ENCODE measurements at places on chromosomes 2 and 18.

- no peak for DNase-seq
Observed at GRCh38 chr2:107475859-107476258, 350.8 kb upstream of the RGPD4 start.

- no peak for DNase-seq
Observed at GRCh38 chr2:82752396-82752795, 1706.7 kb downstream of the SUCLG1 start.

GRCh38 chr2:169221745-169222369 is 140.5 kb downstream of the LRP2 start:
- DNase-seq = no peak

DNA sequence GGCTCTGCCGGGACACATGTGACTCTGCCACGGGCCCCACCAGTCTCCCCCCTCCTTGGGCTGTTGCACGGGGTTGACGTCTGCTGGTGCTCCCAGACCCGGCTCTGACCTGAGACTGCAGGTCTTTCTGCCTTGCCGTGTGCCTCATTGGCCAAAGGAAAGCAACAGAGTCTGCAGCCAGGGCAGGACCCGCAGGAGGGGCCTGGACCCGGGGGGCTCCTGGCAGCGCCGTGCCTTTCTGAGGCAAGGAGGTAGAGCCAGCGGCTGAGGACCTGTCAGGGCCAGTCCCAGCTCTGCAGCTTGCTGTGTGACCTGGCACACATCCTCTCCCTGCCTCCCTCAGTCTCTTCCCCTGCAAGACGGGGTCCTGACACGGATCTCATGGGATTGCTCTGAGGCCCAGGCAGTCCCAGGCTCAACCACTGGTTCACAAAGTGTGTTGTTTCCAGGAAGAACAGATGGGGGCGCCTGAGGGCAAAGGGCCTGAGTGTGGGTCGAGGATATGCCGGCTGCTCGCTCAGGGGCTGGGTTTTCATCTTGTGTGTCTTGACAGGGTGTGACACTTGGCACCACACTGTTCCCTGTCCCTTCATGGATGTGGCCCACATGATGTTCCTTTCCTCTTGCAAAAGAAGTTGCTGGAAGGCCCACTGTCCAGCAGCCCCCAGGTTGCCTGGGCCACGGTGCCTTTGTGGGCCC is 9.0 kb downstream of the CAPN10 start:
- DNase-seq = peak; percentile 19

DNA sequence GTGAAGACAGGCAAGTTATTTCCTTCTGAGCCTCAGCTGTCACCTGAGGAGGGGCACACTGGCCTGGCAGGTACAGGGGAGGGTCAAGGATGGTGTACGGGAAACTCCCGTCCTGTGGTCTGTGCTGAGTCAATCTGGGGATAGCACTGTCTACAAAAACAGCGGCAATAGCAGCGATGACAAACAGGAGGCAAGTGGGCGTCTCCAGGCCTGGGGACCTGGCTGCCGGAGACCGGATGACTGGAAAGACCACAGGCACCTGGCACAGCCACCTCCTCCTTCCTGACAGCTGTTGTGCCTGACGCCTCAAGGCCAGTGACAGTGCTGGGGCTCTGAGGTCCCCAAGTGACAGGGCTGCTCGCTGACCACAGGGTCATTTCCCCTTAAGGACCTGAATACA is 202.1 kb upstream of the HS6ST1 start:
- no peak for DNase-seq

DNA sequence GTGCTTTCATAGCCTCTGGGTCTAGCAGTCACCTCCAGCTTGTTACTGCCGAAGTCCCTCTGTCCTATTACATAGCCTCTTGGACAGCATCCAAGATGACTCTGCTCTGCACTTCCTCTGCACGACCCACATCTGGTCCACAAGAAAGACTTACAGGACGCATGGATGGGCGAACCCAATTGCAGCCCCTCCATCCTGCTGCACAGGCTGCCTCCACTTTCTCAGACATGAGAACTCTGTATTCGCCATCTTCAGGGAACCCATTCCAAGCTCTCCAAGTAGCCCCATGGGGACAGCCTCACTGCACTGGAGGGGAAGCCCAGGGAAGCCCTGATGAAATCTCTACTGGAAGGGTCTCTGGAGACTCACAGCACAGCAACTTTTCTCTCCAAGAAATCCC is 172.1 kb downstream of the GFPT1 start:
- DNase-seq = peak; percentile 37

- peak; percentile 65 for DNase-seq
Observed at GRCh38 chr2:119233326-119234020, 9.8 kb downstream of the STEAP3 start.

DNA sequence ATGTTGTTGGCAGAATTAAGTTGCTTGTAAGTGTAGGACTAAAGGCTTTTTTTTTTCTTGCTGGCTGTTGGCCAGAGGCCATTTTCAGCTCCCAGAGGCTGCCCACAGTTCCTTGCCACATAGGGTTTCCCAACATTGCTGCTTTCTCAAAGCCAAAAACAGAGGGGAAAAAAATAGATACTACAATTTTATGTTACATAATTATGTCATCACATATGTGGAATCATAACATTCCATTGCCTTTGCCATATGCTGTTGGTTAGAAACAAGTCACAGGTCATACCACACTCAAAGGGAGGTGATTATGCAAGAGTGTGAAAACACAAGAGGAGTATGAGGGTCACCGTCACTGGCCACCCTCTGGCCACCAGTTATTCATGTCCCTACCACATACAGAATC is 154.5 kb downstream of the RTN4 start:
- no peak for DNase-seq

- DNase-seq = no peak
Observed at GRCh38 chr2:157290525-157290924, 33.0 kb downstream of the GALNT5 start.

- DNase-seq = peak; percentile 64
Observed at GRCh38 chr2:172623249-172623965, 67.5 kb downstream of the PDK1 start.

- DNase-seq = no peak
Observed at GRCh38 chr2:50575232-50575631, 456.7 kb downstream of the NRXN1 start.

- no peak for DNase-seq
Observed at GRCh38 chr2:29532436-29532835, 388.9 kb downstream of the ALK start.

DNA sequence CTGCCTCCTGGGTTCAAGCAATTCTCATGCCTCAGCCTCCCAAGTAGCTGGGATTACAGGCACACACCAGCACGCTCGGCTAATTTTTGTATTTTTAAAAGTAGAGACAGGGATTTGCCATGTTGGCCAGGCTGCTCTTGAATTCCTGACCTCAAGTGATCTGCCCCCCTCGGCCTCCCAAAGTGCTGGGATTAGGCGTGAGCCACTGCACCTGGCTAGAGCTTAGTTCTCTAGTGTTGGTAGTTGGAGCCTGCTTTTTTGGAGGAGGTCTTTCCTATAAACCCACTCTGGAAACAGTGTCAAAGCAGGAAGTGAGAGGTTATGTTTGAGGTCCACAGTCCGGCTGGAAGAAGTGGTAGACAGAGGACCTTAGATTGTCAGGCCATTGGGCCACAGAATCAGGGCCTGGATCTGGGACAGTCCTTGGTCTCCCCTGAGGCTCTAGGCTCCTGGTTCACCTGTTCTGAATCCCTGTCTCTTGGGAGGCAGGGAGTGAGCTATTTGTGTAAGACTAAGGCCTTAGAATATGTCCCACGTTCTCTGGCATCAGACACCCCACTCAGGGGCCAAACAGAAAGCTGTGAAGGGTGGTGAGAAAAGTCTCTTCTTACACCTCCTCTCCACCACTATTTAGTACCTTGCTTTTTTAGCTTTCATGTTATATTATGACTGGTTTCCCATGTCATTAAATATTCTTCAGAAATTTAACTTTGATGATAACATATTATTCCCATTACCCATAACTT is 34.5 kb downstream of the PCBP1 start:
- DNase-seq = no peak

DNA sequence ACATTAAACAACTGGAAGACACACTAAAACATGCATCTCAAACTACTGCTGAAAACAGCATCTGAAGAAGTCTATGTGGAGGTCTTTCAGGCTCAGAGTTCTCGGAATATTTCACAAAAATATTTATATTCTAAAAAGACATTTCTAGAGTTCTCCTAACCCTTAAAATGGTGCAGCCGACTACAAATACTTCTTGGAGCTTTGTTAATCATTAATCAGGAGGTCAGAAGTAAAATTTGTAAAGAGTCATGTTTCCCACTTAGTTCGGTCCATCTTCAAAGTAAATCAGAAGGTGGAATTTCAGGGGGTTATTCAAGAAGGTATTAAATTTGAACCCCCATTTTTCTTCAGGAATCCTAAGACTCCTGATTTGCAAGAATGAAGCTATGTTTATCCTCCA is 72.7 kb downstream of the FAM228A start:
- DNase-seq = no peak

- peak; percentile 50 for DNase-seq
Observed at GRCh38 chr2:26469092-26469710, 8.7 kb downstream of the OTOF start.

DNA sequence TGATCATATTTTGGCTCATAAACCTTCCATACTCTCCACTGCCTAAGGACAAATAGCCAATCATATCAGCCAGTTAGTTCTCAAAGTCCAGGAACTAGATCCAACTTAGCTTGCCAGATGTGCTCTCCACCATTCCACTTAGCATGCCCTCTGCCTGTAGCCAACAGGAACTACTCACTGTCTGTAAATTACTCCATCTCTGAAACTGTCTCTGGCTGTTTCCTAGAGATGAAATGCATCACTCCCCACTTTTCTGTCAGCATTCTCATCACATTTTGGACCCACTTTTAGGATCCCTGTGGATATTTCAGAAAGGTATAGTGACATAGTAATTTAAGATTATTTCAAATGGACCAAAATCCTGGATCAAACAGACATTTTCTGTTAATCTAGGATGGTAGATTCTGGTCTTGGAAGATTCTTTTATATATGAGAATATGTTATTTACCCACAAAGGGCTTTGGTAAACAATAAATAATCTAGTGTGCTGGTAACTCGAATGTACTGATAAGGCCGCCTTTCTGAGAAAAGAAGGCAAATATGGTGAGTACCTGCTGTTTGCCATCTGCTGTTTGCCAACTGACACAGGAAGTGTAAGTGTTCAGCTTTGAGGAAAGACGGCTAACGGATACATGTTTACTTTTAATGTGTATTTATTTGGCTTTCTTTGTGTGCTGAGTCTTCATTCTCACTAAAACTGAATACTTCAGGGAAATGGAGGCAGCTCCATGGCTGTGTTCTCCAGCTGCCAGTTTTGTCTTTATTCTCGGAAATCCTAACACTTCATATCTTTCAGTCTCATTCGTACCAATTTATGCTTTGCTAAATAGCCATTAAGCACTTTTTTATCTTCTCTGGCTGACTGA is 79.5 kb downstream of the EVA1A start:
- DNase-seq = peak; percentile 45

GRCh38 chr2:127277028-127277427 is 16.9 kb downstream of the ERCC3 start:
- no peak for DNase-seq

DNA sequence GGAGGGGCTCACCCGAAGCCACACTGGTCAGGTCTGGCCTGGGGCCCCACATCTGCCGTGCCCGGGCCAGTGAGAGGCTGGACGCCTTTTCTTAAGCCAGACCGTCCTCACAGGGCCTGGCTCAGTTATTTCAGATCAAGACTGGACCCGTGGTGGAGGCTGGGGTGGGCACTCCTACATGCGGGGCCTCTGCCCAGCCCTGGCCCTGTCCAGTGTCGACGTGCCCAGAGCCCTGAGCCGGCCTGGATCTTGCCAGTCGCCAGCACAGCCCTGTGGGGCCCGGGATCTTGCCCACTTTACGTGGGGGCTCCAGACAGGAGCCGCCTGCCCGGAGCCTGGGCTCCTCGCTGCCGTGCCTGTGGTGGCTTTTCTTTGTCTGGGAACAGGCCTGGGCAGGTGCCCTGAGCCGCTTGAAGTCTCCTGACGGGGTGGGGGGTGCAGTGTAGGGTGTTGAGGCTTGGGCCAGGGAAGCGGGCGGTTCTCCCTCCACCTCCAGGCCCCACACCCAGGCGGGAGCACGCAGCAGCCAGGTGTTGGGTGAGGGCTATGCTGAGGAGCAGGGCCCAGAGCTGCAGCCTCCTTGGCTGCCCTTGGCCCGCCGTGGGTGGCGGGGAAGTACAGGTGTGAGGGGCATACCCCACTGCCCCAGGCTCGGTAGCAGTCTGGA is 6.0 kb downstream of the GPC1 start:
- DNase-seq = no peak

- DNase-seq = no peak
Observed at GRCh38 chr2:84939426-84940087, 31.4 kb upstream of the KCMF1 start.

DNA sequence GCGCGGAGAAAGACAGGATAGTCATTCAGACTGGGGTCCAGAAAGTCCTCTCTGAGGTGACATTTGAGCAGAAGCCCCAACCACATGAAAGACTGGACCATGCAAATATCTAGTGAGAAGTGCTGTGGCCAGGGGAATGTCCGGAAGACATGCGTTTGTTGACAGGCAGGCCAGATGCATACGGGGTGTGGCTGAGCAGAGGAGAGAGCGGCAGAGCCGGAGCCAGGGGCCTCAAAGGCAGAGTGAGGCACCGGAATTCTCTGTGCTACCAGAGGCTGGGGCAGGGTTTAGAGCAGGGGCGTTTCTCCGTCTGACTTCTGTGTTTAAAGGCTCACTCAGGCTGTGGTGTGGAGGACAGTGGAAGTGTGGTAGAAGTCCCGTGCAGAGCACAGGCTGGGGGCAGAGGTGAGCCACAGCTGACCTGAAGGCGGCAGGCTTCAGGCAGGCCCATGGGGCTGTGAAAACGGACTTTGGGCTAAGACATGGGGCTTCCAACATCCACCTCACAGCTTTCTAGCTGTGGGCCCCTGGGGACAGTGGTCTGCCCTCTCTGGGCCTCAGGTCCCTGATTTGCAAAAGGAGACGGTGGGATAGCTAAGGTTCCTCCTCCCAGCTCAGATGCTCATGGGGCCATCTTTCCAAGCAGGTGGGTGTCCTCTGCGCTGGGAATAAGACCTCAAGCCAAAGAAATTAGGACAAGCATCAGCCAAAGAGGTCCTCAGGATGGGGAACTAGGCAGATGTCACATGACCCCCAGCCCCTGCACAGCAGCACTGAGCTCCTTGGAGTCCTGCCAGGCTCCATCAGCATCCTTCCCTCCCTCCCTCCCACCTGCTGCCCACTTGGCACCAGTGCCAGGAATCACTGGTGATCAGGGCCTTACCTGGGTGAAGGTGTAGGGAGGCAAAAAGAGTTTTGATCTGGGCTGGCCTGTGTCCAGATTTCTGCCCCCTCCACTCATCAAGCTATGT is 11.2 kb downstream of the RUFY4 start:
- no peak for DNase-seq

DNA sequence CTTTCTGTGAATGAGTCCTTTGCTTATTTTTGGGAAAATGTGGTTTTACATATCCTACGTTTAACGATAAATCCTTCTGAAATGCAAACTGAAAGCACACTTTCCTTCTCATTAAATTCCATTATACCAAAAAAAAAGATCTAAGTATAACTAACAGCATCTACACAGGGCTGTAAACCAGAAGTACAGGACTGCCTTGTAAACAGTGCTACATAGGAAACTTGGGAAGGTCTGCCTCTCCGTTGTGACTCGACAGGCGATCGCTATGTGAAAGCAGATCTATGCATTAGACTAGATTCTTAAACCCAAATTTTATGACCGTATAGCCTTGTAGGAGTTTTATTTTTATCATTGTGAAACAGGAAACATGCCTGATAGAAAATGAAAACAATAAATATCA is 690.5 kb downstream of the ARHGAP15 start:
- no peak for DNase-seq
